ENCODE measurements at places on chromosomes 16 and 17. TPM values are rescaled to one million over a fixed set of nuclear protein-coding genes. Genes with fewer than 3 reads are reported as not detected.

OR3A3 gene
- not detected for total RNA-seq

GOSR2 gene
- total RNA-seq = 40.1 TPM

JPH3 gene
- 1.6 TPM for total RNA-seq

ITGB3 gene
- 4.5 TPM for total RNA-seq

CCL7 gene
- total RNA-seq = 0.22 TPM

TCAP gene
- total RNA-seq = 0.80 TPM

NAA60 gene
- total RNA-seq = 46.2 TPM
